ENCODE measurements at places on chromosomes 2 and 18.

DNA sequence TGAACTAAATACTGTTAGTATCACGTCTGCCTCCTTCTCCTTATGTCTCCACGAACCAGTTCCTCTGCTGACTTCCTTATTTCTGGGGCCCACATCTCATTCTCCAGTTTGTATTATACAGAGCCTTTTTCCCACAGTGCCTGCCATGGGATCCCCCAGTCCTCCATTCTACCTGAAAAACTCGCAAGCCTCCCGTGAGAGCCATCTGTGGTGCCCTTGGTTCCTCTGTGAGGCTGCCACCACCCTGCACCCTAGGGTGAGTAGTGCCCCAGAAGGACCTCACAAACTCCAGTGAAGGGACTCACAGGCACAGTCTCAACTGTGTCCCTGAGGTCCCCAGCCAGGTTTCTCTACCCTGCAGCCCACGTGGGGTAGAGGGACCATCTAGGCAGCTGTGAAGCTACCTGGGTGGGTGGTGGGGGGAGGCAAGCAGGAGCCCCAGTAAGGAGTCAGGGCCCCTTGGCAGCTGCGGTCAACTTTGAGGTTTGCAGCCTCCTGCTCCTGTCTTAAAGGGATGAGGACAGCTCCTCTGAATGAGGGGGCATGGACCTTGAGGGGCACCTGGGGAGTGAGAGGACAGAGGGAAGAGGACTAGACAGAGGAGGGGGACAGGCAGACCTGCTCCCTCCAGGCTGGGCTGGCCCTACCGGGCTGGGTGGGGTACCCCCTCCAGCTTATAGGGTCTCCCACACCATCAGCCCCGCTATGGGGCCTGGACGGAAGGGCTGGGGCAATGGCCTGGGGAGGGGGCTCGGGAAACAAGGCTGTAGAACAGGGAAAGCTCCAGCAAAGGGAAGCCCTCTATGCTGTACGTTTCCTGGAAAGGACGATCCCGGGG, 1.0 kb downstream of the PSTPIP2 start:
- no peak for DNase-seq

GRCh38 chr2:133835821-133836619, 267.8 kb upstream of the NCKAP5 start:
- DNase-seq: no peak

DNA sequence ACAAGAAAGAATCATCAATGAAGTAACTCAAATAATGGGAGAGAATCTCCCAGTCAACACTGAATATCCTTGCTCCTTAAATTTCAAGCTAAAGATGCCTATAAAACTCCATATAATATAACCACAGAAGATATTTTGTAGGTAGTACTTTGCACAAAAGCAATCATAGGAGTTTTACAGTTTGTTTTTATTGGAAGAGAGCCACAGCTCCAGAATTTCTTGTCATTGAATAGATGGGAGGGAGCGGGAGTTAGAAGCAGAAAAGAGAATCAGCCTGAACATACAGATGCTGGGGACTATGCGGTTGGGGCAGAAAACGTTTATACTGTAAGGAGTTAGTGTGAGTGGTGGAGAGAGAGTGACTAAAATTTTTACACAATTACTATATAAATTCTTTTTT, 18.3 kb upstream of the SMAD4 start:
- DNase-seq: no peak

GRCh38 chr2:217045700-217046475, 186.0 kb upstream of the TNP1 start:
- no peak for DNase-seq

GRCh38 chr2:240962300-240963064, 35.9 kb upstream of the SNED1 start:
- DNase-seq: no peak

- no peak for DNase-seq
These were observed 75.3 kb upstream of the STPG4 start for GRCh38 chr2:47230418-47230817.

DNA sequence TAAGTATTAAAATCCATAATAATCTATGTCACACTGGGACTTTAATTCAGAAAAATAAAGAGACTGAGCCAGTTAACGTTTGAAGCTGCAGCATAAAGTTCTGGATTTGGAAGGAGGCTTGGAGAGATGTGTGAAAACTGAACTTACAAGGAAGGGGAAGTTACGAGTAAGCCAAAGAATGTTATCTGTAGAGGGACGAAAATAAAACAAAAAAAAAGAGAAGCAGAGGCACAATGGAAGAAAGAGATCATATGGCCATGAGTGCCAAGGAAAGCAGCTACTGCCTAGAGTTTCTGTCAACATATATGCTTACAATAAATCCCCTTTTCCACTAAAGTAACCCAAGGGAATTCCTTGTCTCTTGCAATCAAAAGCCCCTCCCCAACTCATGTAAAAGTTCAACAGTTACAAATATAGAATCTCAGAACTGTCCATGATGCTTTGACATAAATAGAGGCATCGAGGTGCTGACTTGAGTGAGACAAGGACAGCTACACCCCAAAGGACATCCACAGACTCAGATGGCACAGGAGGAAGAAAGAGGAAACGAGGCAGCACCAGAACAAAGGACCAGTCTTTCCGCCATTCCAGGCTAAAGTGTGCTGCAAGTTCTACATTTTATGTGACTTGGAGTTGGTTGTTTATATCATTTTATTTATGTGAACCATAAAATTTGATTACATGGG, 16.1 kb upstream of the ARL5A start:
- no peak for DNase-seq

DNA sequence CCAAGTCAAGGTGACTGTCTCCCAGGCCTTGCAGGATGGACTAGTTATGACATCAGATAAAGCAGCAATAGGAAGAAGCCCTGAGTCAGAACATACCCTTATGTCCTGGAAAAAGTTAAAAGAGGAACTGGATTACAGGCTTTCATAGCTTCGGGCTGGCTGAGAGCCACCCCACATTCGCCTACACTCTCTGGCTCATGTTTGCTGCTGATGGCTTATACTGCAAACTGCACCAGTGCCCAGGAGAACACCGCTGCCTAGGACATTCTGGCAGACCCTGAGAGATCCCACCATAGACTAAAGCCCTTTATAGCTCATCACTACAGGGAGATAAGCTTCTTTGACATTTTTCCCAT, 20.3 kb downstream of the SLC8A1 start:
- DNase-seq: no peak

DNA sequence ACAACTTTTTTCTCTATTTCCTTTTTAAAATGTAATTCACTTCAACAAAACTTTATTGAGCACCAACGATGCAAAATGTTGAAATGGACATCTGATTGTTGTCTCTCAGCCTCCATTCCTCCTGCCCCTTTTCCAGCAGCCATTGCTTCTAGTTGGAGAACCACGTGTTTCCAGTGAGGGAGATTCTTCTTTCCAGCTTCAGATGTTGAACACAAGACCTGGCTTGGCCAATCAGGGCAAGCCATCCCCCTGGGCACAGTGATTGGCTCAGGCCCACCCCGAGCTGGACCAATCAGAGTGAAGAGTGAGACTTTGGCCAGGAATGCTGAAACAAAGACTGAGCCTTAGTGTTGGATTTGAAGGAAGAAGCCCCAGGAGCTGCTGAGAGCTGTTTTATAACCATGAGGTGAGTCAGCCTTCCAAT, 59.0 kb downstream of the E2F6 start:
- no peak for DNase-seq

DNA sequence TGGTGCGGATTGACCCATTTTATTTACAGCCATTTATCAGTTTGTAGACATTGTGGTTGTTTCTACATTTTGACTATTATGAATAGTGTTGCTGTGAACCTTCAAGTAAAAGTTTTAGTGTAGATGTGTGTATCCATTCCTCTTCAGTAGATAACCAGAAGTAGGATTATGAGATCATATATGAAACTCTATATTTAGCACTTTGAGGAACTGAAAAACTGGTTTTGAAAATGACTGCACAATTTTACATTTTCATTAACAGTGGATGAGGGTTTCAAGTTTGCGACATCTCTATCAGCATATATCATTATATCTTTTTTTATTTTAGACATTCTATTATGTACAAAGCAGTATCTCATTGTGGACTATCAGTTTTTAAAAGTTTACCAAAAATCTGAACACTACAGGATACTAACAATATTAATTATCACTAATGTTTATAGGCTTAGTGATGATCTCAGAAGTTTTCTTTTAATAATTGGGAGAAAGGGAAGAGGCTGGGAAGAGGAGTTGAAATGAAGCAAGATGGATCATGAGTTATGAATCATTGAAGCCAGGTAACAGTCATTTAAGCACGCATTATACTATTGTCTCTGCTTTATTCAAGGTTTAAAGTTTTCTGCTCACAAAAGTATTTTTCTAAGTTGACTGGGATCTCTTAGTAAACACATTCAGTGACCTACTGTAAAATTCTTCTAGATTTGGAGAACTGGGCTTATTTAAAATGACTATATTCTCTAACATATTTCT, 329.0 kb upstream of the LRATD1 start:
- DNase-seq: no peak

All from epithelial cell of proximal tubule (primary cell).